Stimulated activated CD8-positive, alpha-beta memory T cell treated with anti-CD3 and anti-CD28 coated beads, Interleukin-7, amount 100 ng/mL, for 1 hour (primary cell): ENCODE measurements at places on chromosomes 6 and 20.

- DNase-seq, result no peak
Observed at GRCh38 chr6:35016502-35017321, 124.4 kb downstream of the TCP11 start.

GRCh38 chr6:124960757-124961463, 1.3 kb upstream of the RNF217 start:
- DNase-seq, result no peak

GRCh38 chr20:2751878-2752566, 48.4 kb downstream of the CPXM1 start:
- no peak for DNase-seq

DNA sequence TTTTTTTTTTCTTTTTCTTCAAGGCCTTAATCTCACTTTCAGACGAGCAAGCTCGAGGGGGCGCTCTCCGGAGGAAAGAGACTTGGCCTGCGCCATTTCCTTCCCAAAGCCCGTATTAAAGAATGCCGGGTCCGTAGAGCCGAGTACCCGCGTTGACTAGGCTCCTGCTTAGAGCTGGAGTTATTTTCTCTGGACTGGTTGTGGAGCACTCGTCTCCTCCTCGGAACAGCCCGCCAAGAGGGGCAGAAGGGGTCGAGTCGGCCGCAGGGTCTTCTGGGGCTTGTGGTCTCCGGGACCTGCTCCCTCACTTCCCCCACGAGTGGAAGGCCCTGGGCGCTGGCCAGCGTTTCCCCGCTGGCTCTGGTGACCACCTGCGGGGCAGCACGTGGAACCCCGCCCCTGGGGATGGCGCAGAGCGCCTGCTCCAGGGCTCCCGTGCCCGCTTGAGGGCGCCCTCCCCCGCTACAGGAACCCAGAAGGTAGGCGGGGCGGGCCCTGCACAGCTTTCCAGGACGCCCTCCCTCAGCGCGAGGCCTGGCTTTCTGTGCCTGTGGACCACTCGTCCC, 2.7 kb upstream of the MEI4 start:
- no peak for DNase-seq

GRCh38 chr20:37494796-37495195, 26.3 kb upstream of the NNAT start:
- DNase-seq, result no peak

- DNase-seq, result no peak
Observed at GRCh38 chr6:12459945-12460661, 169.9 kb downstream of the EDN1 start.

DNA sequence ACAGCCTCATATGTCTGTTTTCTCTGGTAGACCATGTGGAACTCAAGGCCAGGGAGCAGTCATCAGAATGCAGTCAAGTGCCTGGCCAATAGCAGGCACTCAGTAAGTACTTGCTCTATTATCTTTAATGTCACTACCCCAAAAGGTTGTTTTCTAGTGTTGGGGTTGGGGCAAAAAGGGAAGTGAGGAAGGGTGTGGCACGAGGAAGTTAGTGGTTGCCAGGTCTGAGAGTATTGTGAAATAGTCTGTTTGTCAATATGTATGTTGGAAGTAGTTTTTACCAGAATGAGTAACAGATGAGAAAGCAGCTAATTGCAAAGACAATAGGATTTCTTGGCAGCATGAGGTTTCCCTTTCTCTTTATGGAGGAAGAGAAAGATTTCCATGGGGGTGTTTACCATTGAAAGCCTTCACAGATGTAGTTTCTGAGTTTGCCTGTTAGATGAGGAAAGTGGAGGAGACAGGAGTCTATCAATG, 59.5 kb upstream of the ARMH2 start:
- no peak for DNase-seq

DNA sequence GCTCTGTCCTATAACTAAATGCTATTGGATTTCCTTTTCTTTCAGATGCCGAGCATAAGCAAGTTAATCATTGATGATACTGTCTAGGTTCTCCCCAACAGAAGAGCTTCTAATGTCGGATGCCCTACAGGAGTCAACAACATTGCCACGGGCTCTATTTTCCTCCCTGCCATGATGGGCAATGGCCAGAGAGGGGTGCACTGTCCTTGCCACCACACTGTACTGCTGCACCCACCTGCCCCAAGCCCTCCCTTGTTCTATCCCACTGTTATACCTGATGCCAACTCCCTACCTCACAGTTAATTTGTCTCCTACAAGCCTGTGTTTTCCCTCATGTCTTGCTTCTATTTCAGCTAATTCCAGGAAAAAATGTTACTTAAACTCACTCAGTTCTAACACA, 773.6 kb upstream of the CHD6 start:
- DNase-seq, result no peak

GRCh38 chr6:43454290-43454695, 1.1 kb downstream of the DLK2 start:
- peak; percentile 36 for DNase-seq

- no peak for DNase-seq
Observed at GRCh38 chr6:56328728-56329090, 81.3 kb upstream of the COL21A1 start.

DNA sequence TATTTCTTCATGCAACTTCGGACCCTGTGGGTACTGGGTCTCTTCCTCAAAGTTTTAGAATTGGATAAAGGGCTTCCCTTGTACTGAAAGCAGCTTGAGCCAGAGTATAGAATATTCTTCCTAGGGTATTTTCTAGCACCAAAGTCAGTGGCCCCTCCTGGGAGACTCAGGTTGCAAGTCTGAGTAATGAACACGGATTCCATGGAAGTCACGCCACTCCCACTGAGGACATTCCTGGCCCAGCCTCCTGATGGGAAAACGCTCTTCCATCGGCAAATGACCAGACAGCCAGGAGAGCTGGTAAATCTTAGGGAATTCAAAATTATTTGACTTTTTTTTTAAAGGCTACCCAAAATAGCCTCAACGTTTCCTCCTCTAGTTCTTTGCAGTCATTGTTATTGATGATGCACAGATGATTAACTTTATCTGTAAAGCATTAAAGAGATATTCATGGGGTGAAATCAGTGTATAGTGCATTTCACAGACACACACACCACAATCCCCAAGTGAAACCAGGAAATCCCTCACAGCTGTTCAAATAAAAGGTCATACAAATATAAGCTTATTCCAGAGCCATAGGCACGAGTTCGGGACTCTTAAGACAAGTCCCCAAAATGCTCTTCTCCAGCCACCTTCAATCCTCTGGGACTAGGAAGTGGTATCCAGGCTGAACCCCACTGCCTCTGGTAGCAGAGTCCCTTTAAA, 248.8 kb downstream of the SOD2 start:
- no peak for DNase-seq

GRCh38 chr6:150492507-150492906, 107.2 kb upstream of the PLEKHG1 start:
- no peak for DNase-seq

DNA sequence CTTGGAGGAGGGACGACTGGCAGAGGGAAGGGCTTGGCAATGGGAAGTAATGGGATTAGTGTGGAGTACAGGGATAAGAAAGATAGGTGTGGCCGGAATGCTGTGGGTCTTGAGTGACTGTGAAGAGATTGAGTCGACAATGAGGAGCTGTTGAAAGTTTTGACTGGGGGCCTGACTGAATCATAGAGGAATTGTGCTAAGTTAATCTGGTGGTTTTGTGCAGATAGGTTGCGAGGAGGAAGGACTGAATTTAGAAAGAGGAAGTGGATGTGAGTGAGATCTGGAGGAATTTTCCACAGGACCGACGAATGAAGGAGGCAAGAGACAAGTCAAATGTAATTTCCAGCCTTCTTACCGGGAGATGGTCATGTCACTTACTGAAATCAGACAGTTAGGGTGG, 143.9 kb upstream of the RALGAPA2 start:
- no peak for DNase-seq

- no peak for DNase-seq
Observed at GRCh38 chr6:23951691-23952090, 174.3 kb upstream of the NRSN1 start.

GRCh38 chr6:90508753-90509152, 78.1 kb downstream of the MAP3K7 start:
- no peak for DNase-seq

DNA sequence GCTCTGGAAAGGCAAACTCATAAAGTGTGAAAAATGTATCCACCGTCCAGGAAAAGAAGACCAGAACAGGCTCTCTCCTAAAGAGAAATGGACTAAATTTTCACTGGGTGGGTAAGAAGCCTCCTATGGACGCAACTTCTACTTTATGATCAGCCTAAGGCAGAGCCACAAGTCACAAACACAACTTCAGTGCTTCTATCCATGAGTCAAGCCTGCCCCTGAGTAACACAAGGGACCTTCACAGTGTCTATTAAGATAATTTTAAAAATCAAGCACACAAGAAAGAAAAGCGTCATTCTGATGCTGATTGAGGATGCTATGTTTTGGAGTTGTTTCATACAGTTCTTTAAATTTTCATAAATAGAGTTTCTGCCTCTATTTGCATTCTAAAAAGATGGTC, 601.7 kb upstream of the ARID1B start:
- no peak for DNase-seq

GRCh38 chr6:148893481-148893880, 146.7 kb downstream of the UST start:
- no peak for DNase-seq

DNA sequence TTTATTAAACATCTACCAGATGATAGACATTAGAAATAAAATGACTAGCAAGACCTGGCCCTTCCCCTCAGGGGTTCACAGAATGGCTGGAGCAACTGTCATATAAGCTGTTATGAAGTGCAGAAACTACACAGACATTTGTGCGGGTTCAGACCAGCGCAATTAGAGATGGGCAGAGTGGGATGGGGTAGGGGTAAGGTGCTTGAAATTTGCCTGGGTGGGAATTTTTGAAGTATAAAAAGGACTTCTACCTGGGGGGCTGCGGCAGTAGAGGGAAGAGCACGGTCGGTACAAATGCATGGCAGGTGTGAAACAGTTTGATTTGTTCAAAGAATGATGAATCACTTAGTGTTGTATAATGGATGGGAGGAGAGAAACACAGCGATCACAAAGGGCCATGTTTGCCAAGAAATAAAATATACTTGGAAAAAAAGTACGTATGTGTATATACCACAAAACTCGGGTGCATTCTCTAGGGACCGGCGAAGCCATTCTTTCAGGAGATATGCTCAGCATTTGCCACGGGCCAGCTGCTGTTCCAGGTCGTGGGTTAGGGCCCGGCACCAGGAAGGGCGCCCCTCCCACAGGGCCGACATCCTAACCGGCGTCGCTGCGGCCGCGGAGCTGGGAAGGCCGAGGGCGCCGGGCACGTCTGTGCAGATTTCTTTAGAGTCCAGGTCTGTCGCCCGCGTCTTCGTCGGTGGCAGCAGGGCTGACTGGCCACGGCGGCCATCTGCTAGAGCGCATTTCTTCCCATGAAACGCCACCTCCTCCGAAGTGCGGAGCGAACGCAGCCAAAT, 809 bp upstream of the NOL7 start:
- DNase-seq, result peak; percentile 1

- no peak for DNase-seq
Observed at GRCh38 chr6:45445749-45446549, 68.2 kb upstream of the SUPT3H start.

DNA sequence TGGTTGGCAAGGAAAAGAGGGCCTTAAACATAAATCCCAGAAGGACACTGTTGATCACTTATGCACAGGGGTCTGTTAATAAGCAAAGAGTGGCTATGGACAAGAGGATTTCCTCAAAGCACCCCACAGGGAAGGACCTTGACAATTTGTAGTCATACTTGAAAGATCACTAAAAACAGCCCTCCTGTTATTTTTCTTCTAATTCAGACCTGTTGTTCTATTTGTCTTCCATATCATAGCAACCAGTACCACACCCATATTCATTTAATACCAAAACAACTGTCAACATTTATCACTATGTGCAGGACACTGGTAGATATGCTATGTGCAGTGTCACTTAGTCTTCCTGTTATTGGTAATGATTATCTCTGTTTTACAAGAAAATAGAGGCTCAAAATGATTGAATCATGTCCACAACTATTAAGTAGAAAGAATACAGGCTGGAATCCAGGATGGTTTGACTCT, 3.2 kb upstream of the DYNLRB1 start:
- no peak for DNase-seq
